Memory B cell (primary cell): ENCODE measurements at places on chromosomes 5 and 9.

DNA sequence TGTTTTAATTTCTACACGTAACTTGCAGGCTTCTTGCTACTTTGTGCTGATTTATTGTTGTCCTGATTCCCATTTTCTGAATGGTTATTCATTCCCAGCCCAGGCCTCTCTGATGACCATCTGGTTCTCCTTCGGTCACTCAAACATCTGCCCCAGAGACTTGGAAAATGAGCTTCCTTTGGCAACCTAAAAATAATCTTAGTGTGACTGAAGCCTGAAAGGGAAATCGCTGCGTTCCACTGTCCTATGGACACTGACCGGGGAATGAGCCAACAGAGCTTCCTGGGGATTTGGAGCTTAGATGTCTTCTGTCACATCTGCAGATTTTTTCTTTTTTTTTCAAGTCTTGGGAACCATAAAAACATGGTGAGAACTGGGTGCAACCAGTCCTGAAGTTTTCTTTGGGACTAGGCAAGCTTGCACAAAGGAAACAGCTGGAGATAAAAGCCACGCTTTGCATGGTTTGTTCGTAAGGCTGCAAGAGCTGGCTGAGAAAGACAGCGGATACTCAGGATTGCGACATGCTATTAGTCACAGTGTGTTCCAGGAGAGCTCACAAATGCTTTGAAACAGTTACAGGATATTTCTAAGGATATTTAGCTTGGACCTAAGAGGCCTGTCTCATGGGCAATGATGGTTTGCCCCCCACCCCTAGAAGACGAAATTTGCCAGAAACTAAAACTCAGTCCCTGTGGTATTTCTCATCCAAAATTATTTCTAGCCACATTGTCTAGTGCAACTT is 146.2 kb downstream of the GOLPH3 start:
- DNase-seq: no peak

- DNase-seq: no peak
Observed at GRCh38 chr5:73900566-73900965, 274.6 kb downstream of the ARHGEF28 start.

DNA sequence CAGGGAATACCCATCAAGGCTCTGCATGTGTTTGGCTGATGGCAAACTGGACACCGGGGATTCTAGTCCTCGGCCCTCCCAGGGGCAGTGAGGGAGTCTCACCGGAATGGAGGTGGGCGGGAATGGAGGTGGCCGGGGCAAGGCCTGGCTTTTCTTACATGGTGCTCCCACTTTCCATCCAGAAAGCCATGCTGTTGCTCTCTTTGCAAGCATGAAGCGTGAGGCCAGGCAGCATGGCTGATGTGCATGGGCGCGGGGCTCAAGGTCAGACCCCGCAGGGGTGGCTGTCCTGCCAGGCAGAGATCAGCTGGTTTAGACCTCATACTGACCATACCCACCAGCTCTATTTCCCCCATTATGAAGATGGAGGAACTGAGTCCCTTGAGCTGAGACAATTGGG is 108.0 kb upstream of the PHYKPL start:
- DNase-seq: no peak

DNA sequence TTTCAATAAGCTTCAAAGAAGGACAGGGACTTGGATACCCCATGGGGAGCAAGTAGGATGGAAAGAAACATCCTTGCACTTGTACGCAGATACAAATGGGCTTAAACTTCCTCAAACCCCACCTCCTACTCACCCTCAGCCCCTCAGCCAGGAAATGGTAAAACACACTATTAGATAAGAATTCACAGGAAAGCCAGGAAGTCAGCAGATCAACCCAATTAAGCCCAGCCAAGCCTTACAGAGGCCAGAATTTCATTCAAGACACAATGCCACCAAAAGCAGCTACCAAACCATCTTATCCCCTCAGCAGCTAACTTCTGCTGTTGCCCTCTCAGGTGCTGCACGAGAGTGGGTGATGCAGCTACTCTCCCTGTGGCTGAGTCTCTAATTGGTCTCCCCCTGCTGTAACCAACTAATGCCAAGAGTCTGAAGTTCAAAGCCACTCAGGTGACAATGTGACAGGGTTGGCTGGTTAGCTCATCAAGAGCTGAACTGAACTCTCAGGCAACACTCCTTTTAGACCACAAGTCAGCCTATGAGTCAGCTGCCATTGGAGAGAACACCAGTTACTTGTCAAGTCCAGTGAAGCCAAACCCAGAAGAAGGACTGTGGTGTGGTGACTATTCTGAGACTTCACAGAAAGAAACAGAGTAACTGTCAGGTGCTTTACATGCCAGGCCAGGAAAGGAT is 201.9 kb downstream of the ZNF608 start:
- DNase-seq: no peak

DNA sequence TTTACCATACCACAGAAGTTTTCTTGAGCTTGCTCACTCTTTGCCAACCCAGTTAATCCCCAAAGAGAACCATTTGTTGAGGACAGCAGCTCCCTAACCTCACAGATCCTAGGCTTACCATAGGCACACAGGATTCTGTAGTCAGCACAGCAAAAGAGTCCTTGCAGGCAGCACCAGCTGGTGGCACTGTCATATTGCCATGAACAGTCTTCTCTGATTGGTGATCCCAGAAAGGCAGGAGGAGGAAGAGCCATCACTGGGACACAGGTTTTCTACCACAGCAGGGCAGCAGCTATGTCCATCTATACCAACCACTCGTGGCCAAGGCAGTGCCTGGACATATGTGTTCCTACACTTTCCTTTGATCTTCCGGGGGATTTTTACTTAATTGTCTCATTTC is 297.1 kb upstream of the CD180 start:
- no peak for DNase-seq

- DNase-seq: no peak
Observed at GRCh38 chr5:170219615-170220014, 13.2 kb upstream of the C5orf58 start.

DNA sequence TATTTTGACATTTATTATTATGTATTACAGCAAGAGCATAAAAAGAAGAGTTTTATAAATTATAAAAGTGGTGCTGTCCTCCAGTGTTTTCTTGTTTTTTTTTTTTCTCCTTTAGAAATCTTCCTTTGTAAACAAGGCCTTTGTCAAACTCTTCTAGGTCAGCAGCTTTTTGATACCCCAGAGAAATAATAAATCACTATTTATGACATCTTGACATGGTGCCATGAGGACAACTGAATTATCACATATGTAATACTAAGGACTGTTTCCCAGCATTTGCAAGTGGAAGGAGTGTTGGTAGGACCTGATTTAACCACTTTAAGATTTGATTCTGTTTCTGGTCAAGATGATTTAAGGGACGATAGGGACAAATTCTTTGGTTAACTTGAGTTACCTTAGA is 4.6 kb downstream of the SMARCA2 start:
- no peak for DNase-seq

GRCh38 chr9:114476891-114477469 is 28.3 kb downstream of the WHRN start:
- DNase-seq: no peak

DNA sequence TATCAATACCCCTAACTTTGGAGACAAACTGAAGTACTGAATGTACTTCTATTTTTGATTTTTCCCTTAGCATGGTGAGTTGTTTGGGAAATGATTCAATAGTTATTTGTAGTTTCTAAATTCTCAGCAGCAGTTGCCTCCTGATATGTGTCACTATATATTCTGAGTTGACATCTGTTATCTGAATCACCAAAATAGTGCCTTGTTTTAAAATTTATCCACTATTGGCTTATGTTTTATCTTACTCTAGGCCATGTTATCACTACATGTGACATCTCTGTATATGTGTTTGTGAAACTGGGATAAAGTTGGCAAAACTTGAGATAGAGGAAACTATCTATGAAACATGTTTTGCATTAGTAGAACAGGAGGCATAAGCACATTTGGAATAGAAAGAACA is 317.6 kb downstream of the TLE4 start:
- no peak for DNase-seq

GRCh38 chr9:134961331-134962064 is 43.8 kb upstream of the FCN1 start:
- DNase-seq: no peak

DNA sequence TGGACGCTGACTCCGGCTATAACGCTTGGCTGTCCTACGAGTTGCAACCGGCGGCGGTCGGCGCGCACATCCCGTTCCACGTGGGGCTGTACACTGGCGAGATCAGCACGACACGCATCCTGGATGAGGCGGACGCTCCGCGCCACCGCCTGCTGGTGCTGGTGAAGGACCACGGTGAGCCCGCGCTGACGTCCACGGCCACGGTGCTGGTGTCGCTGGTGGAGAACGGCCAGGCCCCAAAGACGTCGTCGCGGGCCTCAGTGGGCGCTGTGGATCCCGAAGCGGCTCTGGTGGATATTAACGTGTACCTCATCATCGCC is 2.1 kb downstream of the PCDHA12 start:
- DNase-seq: no peak

- no peak for DNase-seq
Observed at GRCh38 chr5:131720714-131721113, 76.1 kb downstream of the FNIP1 start.

- DNase-seq: no peak
Observed at GRCh38 chr5:37720550-37720952, 119.3 kb downstream of the GDNF start.

DNA sequence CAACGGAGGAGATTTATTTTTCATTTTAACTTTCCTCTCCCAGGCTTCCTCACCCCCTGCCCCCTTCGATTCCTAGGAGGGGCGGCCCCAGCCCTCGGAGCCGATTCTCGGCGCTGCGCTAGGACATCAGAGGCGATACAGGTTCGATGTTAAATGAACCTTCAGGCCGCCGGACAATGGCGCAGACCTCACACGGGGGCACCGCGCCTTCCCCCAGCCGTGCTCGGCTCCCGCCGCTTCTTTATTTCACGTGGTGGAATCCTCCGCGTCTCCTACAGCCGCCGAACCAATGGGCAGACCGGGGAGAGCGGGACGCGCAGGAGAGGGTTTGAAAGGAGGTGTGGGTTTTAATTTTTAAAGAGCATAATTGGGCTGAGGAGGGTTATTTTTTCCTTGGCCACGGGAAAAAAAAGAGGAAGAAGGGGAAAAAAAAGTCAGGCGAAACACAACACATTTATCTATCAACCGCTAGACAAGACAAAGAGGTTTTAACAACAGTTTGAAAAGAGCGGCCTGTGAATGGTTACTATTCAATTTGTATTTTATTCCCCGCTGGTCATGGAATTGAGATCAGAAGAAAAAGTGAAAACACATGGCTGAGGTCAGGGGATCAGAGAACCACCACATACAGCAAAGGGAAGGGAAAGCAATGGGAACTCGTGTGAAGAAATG is 126.8 kb downstream of the TMEM174 start:
- no peak for DNase-seq

DNA sequence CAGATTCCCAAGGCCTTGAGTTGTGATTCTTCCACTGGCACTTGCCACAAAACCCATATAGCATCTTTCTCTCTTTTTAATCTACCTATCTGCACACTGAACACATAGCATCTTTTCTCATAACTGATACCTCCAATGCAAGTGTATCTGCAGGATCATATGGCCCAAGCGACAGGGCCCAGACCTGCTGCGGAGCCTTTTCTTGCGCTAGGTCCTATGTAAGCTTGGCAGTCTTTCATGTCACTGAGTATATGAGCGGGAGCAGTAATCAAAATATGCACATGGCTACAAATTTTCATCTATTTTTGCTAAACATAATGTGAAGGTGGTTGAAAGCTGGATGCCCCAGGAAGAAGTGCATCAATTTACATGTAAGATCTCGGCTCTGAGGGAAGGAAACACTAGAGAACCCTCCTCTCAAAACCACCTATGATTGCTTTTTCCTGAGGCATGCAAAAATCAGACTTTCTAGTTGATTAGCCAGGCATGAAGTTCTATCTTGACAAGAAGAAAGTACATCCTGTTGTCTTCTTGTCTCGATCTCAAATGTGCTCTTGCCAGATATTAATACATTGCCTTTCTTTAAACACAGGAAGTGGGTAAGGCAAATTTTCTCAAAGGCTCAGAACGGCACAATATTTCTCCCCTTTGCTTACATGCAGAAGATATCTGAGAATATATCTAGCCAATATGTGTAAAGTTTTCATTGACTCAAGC is 26.9 kb upstream of the CEMIP2 start:
- peak; percentile 26 for DNase-seq

DNA sequence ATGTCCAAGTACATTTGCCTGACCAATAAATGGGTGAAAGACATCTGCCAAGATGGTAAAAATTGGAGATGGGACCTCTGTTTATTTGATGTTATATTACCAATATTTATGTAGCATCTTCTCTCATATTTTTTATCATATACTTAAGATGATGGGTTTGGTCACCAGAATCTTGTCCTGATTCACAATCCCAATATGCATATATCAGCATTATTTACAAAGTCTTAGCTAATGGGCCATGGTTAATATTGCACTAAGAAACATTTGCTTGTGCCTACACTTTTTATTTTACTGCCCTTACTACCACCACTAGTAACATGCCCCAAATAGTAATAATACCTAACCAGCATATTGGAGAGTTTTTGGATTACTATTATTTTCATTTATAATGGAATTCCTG is 116.7 kb downstream of the CHSY3 start:
- no peak for DNase-seq

GRCh38 chr5:6902597-6902996 is 189.4 kb downstream of the TENT4A start:
- no peak for DNase-seq

GRCh38 chr5:167948251-167948650 is 343.2 kb upstream of the WWC1 start:
- DNase-seq: no peak

- no peak for DNase-seq
Observed at GRCh38 chr5:3353561-3353960, 242.1 kb upstream of the IRX1 start.

DNA sequence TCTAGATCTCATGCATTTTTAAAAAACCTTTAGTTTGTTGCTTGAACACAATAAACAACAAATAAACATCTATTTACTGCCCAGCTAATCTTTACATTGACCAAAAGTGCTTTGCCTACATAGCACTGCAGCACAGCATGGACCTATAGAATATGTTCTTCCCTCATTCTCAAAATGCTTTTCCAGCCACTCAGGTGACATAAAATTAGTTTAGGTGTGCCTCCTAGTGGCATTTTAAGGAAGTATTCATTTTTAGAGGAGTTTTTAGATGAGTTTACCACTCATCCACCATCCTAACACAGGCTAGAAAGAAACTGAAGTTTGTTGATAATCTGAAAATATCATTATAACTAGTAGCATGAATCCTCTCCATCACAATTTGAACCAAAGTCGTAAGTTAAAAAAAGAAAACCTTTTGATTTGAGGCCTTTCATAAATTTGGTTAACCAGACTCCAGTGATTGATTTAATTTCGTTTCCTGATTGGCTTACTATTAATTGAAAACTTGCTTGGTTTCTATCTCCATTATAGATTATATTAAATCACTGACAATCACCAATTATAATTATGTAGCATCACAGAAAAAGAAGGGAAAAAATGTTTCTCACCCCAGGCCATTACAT is 12.6 kb downstream of the PLGRKT start:
- DNase-seq: no peak

DNA sequence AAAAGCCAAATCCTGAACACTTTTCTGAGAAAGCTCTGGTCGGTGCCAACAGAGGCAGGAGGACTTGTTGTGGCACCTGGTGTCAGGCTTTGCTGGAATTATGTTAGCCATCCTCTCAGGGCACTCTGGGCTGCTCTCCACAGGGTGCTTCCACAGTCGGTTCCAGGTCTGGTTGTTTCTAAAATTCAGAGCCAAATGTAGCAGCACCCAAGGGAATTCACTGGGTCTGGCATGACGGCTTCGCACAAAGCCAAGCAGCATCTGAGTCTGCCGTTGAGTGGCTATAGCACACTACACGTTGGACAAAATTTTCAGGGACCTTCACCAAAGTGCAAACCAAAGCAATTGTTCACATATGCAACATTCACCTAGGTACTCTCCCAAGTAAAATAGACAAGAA is 110.2 kb downstream of the PJA2 start:
- DNase-seq: no peak
